ENCODE measurements at places on chromosomes 1 and 21. TPM values are rescaled to one million over a fixed set of nuclear protein-coding genes. Genes with fewer than 3 reads are reported as not detected.

Gene BRINP3
- not detected for total RNA-seq

Gene OLFML2B
- total RNA-seq, result 0.14 TPM

Gene APH1A
- total RNA-seq, result 62.4 TPM

Gene CDC20
- total RNA-seq, result 163 TPM

Gene SPATA17
- 0.14 TPM for total RNA-seq

Gene SLC44A5
- total RNA-seq, result not detected

GRCh38 chr1:217524787-217525520 is 105.9 kb downstream of the GPATCH2 start:
- no peak for DNase-seq

DNA sequence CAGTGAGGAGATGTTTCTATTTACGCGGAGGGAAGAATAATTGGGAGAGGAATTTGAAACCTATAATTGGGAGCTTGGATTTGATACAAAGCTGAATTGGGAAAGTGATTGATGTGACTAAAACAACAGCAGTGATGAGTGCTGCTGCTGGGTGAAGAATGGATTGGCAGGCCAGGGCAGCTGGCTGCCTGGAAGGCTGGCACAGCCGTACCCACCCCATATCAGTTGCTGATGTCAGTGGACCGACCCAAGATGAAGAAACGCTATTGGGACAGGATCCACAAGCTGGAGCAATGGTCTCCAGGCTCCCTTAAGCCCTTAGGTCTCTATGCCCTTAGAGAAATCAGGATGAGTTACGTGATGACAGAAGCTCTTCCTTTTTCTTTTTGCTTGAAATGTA is 47.4 kb downstream of the GRIK1 start:
- no peak for DNase-seq

DNA sequence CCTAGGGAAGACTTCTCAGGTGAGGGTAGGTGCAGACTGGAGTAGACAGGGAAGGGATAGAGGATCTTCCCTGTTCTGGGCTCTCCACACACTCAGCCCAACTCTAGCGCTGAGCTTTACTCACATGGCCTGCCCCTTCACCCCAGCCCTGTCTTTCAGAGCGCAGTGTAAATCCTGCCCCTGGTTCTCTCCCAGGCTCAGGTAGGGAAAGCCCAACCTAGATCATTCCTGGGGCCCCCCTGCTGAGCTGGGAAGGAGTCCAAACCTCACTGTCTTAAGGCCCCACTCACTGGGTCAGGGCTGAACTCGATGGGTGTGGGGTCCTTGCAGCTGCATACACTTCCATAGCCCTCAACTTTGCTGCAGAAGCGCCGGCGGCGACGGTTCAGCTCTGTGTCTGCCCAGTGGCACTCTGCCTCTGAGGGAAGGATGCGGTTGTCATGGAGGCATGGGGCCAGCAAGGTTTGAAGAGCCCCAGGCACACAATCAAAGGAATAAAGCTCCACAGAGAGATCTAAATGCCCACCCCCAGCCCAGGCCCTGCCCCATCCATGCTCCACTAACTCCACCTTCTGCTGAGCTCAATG is 4.2 kb downstream of the POMGNT1 start:
- no peak for DNase-seq

GRCh38 chr1:42676534-42677087 is 5.6 kb upstream of the YBX1 start:
- no peak for DNase-seq

DNA sequence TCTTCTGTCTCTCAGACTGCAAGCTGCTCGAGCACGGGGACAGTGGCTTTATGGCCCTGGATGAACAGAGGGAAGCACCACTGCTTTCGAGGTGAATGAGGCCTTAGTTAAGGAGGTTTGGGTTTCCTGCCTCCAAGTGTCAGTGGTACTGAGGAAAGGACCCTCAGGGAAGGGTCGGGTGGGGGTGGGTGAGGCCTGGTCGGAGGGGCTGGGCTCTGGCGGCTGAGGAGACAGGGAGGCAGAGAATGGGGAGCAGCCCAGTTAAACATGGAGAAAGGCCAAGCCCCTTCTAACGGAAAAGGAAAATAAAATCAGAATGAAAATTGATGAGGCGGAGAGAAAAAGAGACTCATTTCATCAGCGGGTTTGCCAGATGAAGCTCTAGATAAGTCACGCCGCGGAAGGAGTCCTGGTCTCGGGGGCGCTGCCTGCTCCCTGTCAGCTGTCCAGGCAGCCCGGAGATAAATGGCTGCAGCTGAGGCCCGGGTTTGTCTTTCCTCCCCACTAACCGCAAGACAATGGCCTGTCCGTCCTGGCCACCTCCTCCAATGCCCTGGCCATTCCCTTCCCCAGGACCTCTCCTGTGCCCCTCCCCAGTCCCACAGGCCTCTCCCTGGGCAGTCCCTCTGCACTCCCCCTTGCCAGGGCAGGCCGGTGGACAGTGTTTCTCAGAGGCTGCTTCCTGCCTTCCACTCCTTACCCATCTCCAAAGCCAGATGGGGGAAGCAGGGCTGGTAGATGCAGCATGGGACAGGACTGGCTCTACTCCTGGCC is 55.2 kb downstream of the LRRN2 start:
- no peak for DNase-seq

- DNase-seq, result no peak
These were observed 13.4 kb downstream of the RNASEL start for GRCh38 chr1:182575540-182576149.

DNA sequence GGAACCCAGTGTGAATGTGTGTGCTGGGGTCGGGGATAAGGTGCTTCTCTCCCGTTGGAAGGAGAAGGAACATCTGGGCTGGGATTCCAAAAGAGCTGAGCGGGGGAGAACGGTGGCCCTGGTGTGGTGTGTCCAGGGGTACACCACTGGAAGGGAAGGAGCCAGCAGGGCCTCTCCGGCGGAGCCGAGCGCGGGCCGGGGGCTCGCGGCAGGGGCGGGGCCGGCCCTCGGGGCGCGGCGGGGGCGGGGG is 231 bp upstream of the RPS6KA1 start:
- no peak for DNase-seq

GRCh38 chr1:11320153-11320936 is 47.3 kb downstream of the UBIAD1 start:
- DNase-seq, result peak; percentile 63

GRCh38 chr1:243713470-243714186 is 136.4 kb downstream of the AKT3 start:
- DNase-seq, result no peak

- DNase-seq, result peak; percentile 46
These were observed 51.1 kb downstream of the ZNF326 start for GRCh38 chr1:90045853-90046563.

DNA sequence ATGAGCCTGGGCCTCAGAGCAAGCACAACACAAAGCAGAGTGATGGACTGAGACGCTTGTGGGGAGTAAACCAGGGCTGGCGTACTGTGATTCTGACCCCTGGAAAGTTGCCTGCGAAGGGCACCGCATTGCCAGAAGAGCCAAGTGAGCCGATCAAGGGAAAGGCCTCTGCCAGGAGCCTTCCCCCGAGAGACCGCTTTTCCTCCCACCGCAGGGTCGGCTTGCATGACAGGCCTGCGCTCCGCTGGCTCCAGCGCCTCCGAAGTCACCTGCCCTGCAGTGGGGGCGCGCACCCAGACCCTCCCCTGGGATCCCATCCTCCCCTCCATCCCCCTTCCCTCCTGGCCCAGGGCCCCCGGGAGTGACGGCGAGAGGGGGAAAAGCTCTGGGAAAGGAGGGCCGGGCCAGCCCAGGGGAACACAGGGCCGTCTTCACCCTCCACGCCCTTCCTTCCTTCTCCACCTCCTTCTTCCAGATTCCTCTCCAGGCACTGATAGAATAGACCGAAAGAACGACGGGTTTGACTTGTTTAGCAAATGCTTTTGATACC is 165.0 kb downstream of the TRIM33 start:
- peak; percentile 19 for DNase-seq

- no peak for DNase-seq
These were observed 111.0 kb upstream of the RAB4A start for GRCh38 chr1:229159668-229160544.

DNA sequence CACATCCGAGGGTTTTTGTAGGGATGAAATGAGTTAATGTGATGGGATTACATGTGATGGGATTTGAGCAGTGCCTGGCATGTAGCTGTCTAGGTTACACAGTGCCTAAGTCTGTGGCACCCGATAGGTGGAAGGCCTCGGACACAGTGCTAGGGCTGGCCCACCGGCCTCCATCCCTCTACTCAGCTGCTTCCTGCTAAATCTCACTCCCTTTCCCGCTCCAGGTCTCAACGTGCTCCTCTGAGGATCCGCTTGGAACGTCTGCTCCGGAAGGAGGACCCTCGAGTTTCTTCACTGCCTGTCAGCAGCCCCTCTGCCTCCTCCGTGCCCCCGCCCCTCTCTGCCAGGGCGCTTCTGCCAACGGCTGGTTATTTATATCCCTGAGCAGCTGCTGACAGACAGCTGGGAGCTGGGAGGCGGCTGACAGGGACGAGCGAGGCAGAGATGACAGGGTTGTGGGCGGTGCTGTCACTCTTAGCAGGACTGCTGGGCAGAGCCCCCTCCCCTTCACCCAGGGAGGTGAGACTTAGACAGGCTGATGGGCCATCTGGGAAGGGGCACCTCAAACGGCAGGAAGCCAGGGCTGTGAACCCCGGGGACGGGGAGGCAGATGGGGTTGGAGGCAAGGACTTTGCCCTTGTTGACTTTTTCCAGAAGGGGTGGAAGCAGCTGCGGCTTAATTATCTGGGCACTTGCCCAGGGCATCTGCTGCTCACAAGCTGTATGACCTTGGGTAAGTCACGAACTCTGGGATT is 26.6 kb upstream of the LRRN2 start:
- no peak for DNase-seq

- DNase-seq, result no peak
These were observed 2.5 kb downstream of the EIF4G3 start for GRCh38 chr1:21174230-21174629.

DNA sequence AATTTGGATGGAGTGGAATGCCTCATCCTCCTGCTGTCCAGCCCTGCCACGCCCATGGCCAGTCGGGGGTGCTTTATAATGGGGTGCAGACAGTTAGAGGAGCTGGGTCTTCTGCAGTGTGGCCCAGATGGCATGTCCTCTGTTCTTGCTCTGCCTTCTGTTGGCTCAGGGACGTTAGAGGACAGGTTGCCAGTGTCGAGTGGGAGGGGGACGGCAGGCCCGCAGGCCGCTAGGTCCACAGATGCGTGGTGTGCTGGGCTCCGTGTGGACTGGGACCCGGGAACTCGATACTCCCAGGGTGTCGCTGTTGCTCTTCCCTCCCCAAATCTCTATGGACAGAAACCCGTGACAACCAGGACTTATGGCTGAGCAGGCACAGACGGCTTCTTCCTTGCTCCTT is 33.3 kb downstream of the SIM2 start:
- no peak for DNase-seq

DNA sequence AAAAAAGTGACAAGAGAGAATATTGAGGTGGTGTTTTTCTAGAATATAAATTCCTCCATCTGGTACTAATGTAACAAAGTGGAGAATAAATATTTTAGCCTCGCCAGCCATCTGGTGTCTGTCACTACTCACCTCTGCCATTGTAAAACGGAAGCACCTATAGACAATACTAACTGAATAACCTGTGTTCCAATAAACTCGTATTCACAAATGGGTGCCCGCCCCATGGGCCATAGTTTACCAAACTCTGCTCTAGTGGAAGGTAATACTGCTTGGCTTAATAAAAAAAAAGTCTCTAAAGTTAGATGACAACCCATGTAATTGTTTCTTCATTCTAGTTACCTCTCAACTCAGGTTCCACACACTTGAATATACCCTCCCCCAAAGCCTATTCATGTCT is 8.1 kb downstream of the MIS18A start:
- DNase-seq, result no peak
